ENCODE measurements at places on chromosomes 7 and 10.

DNA sequence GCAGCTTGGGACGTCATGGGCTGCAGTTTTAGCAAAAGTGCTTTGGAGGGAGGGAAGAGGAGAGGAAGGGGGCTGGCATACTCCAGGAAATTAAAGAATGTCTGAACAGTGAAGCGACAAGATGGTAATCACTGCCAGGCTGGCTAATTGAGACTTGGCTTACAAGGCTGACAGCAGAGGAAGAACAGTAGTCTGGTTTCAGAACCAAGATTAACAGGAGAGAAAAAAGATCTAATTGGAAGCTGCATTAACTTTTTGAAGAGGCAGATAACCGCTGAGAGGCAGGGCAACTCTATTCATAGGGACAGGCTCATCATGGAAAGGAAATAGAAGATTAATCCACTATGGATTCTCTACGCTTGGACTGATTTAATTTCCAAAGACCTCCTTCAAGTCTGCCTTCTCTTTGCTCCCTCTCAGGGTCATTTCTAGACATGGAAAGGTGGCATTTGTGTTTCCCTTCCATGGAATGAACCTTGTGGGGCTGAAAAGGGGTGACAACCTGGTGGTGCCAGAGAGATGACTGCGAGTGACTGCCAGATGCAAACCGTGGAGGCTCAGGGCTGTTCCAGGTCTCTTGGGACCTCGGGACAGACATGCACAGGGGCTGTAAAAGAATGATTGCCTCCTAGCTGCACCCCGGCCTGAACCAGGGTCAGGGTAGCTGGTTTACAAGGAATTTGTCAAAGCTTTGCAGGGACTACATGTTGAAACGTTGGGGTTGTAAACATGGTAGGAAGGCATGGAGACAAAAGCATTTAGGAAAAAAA is 210.2 kb upstream of the NPY start:
- DNase-seq: no peak

GRCh38 chr10:103512591-103513379 is 19.3 kb downstream of the NEURL1 start:
- DNase-seq: no peak

- DNase-seq: no peak
These were observed 65.3 kb downstream of the VCL start for GRCh38 chr10:74063256-74063655.

DNA sequence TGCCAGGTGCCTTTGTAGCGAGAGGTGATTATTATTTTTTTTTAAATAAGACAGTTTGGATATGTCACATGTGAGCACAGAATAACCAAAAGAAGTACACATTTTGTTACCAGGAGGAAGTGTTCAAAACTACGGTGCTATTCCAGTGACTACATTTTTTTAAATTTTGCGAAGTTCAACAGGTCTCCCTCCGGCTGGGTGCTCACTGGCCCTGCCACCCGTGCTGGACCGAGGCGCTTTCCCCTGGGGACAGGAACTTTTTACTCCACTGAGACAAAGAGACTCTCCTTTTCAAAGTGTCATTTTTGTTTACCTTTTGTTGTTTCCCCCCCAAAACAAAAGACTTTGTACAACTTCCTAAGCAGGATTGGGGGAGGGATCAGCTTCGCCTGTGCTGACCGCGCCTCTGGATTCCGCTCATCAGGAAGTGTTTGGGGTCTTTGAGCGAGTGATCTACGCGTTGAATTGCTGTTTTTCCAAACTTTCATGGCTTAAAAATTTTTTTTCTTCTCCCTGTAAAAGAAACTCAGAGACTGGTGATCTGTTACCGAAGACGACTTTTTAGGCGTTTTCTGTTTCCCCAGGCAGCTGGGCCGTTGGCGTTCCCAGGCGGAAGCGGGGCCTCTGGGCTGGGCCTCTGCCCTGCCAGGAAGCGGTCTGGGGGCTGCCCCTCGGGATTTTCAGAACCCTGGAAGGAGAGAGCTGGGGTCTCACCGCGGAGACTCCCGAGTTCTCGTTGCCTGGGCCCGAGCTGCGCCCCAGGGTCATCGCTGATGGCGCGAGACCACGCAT is 7.2 kb downstream of the EN2 start:
- DNase-seq: no peak

GRCh38 chr7:131896165-131896863 is 339.9 kb upstream of the PODXL start:
- DNase-seq: no peak

DNA sequence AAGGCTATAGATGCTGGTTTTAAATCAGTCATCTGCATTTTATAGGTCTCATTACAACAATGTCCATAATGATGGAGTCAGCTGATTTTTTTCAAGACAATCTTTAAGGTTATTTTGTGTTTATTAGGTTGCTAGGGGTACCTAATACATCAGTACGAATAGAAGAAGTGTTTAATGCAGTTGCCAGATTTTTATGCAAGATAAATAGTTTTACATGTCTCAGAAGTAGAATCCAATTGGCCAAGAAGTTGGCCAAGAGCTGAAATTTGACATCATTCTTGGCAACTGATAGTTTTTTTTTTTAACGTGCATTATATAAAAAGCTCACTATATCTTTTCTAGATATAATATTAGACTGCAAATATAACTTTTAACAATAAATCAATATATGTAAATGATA is 208.5 kb downstream of the TRIL start:
- DNase-seq: no peak

DNA sequence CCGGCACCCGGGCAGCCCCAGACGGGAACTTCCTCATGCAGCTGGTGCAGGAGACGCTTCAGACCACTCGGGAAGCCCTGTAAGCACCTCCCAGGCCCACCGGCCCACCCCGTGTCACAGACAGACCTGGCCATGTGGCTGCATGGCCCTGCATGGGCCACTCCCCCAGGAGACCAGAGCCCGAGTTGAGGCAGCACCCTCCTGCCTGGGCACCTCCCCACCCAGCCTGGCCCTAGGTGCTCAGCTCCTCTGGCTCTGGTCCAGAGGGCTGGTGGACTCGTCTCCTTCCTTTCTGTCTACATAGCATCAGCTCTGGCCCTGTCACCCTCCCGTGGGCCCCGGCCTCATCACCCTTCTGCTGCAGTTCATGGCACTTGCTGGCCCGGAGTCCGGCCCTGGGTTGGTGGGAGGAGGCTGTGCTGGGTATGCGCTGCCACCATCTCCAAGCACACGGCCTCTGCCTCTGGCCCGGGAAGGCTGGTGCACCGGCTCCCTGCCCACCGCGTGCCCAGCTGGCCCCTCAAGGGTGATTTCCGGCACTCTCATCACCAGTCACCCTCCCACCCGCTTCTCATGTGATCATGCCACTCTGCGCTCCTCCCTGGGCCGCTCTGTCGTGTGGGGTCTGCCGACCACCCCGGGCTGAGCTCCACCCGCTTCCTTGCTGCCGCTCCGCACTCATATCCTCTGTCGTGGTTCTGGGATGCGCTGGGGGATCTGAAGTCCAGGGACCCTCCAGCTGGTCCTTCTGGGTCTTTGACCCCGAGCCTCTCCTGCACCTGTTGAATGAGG is 53.1 kb upstream of the DPYSL4 start:
- no peak for DNase-seq

DNA sequence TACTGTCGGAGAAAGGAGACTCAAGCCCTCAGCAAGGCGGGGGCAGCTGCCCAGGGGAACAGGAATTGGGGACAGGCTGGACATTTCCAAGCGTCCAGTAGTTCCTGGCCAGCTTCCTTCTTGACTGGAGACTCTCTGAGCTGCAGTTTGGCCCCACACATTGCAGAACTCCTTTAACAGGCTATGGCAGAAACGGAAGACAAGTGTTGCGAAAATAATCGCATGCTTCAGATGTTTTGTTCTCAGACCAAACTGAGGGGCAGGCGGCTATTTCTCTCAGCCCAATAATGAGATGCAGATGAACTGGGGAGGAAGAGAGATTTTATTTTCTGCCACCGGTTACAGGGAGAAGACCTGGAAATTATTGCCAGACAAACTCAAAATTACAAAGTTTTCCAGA is 88.0 kb upstream of the PFKP start:
- no peak for DNase-seq

GRCh38 chr7:132783824-132784223 is 207.6 kb upstream of the PLXNA4 start:
- no peak for DNase-seq

DNA sequence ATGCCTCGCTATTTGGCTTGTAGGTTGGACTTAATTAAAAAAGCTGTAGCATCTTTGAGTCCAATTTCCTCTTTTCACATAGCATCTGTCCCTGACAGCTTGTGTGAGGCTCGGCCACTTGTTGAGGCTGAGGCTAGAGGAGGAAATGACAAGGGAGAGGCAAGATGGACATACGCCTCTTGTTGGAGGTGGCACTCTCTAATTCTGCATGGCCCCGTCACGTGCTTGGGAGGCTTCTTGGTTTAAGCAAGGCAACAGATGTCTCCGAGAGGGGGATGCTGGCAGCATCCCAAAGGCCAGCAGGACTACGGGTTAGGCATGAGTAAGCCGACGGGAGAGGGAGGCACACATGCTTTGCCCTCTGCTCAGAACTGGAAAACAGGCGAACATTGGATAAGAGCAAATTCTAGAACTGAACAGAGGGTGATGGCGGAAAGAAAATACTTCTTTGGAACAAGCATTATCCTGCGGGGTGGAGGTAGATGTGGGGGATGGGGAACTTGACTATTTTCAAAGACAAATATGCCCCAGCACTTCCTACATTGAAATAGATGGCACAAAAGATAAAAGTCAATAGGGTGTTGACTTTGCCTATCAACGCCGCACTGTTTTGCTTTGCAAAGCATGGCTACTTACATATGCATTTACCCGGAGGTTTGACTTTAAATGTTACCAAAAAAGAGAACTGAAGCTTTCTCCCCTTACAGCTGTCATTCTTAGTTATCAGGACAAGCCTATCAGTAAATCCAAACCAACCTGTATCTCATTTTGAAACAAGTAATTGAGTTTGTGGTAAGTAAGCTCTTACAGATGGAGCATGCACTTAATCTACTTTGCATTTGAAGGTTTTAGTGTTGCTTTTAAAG is 94.8 kb downstream of the CHN2 start:
- peak; percentile 38 for DNase-seq

DNA sequence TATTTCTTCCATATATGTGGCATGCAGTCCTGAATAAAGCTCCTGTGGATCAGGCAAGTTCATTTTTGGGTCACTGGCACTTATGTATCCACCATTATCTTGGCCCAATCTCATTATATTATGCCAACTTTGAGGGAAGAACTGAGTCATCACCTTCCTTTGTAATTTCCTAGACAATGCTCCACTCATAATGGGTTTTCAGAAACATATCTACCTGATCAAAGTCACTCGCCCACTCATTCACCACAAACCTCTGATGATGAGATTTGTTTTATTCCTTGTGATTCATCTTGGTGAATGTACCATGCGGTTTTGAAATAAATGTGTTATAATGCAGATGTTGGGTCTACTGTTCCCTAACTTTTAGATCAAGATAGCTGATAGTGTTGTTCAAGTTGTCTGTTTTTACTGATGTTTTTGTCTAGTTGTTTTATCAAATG is 525.8 kb downstream of the KIF20B start:
- DNase-seq: no peak

DNA sequence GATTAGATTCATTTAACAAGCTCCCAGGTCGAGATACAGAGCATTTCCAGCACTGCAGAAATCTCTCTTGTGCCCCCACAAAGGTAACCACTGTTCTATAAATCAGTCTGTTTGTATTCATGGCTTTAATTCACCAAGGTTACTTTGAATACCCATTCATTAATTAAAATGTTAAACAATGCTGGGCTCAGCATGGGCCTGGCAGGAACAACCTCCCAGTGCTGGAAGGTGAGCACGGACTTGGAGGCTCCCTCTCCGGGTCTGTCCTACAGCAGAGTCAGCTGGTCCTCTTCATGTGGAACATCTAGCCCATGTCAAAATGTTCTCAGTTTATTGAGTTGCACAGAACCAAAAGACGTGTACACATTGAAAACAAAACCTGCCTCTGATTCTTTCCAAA is 15.6 kb upstream of the EFCAB10 start:
- DNase-seq: no peak

- DNase-seq: no peak
These were observed 1165.7 kb upstream of the AUTS2 start for GRCh38 chr7:68432585-68432984.

DNA sequence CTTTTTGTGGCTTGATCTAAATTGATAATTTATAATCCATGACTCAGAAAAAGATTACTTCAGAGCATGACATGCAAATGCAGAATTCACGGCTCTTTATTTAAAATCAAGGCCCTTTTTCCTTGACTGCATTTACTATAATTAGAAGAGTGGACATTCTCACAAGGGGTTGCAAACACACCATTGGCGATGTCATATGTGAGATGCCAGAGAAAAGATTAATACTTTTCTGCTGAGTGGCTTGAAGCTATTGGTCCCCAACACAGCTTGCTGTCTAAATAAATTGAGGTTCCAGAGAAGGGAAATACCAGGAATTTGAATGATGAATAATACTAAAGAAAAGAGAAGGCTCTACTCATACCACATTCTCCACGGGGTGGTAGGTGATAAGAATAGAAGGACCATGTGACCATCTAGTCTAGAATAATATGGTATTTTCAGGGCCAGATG is 78.7 kb upstream of the ARID5B start:
- no peak for DNase-seq

DNA sequence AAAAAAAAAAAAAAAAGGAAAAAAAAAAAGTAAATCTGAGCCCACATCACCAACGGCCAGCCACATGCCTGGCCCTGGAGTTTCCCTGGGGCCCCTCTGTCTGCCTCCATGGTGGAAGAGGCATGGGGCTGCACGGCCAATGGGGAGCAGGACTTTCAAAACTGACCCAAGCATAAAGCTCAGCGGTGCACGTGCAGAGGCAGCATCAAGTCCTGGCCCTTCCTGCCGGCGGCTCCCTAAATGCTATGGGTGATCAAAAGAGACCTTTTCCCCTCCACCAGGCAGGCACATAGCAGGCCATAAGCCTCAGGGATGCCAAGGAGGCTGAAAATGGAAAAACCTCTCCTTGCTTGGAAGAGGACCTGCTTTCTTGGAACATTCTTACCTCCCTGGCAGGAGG is 94.3 kb downstream of the OAT start:
- no peak for DNase-seq

- no peak for DNase-seq
These were observed 126.1 kb upstream of the GRB10 start for GRCh38 chr7:50908628-50909290.

- DNase-seq: no peak
These were observed 71.7 kb downstream of the RAMP3 start for GRCh38 chr7:45229156-45229920.

DNA sequence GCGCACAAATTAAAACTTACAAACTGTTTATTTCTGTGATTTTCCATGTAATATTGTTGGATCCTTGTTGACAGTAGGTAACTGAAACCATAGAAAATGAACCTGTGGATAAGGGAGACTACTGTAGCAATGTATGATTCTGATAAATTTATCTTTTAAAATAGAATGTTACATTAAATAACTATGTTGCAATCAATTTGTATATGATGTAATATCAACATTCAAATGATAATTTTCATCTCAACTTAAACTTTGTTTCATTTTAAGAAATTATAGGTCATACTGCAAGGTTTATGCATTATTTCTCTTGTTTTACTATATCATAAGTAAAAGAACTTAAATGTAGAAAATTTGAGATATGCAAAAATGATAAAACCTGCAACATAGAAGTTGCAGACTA is 718.0 kb upstream of the MBL2 start:
- no peak for DNase-seq

- no peak for DNase-seq
These were observed 118.3 kb upstream of the THSD7A start for GRCh38 chr7:11950281-11950680.

- DNase-seq: no peak
These were observed 6.1 kb upstream of the SH3PXD2A start for GRCh38 chr10:103861505-103861904.

- DNase-seq: no peak
These were observed 108.1 kb downstream of the GLRX3 start for GRCh38 chr10:130244031-130244927.

- DNase-seq: no peak
These were observed 509.9 kb downstream of the LRMDA start for GRCh38 chr10:75941223-75941801.

Data from NCI-H1930 (cell line).